ENCODE measurements at places on chromosomes 5 and 9.

GRCh38 chr5:65364907-65365306 is 116.8 kb downstream of the ADAMTS6 start:
- no peak for DNase-seq

GRCh38 chr5:5953584-5954274 is 424.6 kb downstream of the MED10 start:
- DNase-seq = no peak

DNA sequence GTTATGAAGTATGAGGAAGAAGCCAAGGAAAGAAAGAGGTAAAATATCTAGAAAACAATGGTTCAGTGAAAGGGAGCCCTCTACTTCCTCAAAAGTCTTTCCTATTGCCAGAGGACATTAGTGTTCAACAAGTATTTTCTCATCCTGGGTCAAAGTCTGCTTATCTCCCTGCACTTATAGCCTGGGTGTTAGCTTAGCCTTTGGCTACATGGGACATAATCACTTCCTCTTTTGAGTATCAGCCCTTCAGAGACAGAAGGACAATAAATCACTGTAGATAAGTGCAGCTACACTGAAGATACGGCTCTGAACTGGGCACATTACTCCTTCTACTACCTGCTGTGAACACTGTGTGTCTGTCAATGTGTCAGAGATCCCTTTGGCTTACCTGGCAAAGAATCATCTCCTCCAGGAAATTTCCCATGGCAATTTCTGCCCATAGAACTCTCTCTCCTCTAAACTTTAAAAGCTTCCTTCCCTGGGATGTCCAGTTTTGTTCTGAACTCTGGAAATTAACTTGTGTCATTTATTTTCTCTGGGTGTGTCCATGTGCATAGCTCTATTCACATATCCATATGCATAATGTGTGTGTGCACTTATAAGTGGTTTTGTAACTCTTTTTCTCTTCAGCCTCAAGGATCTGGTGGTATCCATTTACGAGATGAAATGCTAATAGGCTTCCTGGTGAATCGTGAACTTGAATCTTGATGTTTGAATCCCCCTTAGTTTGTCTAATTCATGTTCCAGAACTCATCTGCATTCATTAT is 30.0 kb upstream of the RECK start:
- DNase-seq = no peak

- no peak for DNase-seq
These were observed 98.2 kb downstream of the MAP1B start for GRCh38 chr5:72205431-72206009.

DNA sequence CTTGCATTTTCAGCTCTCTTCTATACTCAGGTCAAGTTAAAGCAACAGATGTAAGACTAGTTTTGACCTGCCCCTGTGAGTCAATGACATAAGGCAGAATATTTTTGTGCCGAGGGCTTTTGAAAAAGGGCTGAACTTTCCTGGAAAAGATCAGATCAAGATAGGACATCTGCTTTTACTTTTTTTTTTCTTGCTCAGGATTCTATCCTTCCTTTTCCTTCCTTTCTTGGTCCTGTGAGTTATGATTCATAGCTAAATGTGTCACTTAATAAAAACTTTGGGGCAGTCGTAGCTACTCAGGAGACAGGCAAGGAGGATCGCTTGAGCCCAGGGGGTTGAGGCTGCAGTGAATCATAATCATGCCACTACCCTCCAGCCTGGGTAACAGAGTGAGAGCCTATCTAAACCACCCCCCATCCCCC is 84.3 kb upstream of the BRINP1 start:
- DNase-seq = no peak

- no peak for DNase-seq
These were observed 126.2 kb upstream of the PCA3 start for GRCh38 chr9:76638001-76638400.

- no peak for DNase-seq
These were observed 258.8 kb upstream of the ZNF608 start for GRCh38 chr5:125005266-125005665.

DNA sequence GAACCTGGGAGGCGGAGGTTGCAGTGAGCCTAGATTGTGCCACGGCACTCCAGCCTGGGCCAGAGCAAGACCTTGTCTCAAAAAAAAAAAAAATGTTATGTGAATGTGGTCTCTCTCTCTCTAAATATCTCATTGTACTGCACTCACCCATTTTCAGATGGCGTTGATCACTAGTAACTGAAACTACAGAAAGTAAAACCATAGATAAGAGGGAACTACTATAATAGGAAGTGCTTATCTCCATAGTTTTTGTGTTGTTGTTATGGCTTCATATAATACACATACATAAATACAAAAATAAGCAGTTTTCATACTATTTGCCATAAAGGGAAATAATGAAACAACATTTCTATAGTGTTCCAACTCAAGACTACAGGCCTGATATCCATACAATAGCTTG is 9.1 kb downstream of the IL31RA start:
- DNase-seq = no peak

GRCh38 chr5:142109331-142110045 is 909 bp downstream of the NDFIP1 start:
- DNase-seq = no peak

DNA sequence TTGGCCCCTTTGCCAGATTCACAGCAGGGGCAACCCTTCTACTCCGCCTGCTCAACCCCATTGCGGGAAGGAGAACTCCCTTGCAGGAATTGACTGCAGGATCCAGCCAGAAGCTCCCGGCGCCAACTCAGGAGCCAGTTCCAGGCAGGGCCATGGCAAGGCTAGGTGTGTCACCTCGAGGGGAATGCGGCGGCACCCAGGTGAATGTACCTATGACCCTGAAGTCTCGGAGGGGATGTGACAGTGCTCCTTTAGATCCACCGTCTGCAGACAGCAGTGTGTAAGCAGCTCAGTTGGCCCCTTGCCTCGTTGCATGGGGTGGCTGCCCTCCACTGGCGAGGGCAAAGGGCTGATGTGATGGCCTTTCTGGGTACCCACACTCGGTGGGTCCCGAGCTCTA is 606.6 kb downstream of the ELAVL2 start:
- DNase-seq = no peak

GRCh38 chr5:97192580-97193354 is 9.7 kb upstream of the RIOK2 start:
- DNase-seq = no peak

DNA sequence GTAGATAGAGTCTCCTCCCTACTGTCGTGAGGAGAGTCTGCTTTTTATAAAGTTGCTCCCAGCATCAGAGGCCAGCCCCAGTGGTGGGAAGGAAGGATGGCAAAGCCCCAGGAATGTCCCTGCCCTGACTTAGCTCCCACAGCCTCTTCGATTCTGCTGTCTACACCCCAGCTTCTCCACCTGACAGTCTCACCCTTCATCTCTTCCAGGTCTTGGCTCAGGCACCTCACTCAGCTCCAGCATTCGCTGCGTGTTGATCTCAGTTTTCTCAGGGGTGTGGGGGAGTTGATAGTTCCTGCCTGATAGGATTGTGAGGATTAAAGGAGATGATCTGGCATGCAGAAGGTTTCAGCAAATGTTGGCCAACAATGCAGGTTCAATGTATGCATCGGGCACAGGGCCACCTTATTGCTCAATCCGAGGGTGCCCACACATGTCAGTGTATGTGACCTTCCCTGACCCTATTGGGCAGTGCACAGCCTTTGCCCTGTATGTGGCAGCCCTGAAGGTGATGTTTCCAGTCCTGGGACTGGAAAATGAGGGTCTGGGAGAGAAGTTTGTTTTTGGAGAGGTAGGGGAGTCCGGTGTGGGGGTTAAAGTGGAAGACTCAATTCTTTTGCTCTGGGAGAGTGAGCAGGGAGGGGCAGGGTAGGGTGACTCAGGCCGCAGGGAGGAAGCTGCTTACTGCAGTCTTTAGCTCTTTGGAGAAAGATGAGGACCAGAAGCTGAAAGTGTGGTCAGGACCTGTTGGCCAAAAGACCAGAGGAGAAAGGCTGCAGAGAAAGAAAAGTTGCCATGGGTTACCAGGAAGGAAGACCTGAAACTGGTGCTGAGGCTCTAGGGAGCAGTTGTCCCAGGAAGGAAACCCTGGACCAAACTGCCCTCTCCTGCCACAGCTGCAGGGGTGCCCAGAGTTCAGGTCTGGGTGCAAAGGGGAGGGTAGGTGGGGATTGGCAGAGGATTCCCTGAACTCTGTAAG is 153.2 kb downstream of the MACROH2A1 start:
- no peak for DNase-seq

GRCh38 chr5:76733049-76733417 is 17.1 kb downstream of the F2R start:
- DNase-seq = no peak

GRCh38 chr5:53430618-53431252 is 49.7 kb upstream of the FST start:
- DNase-seq = no peak

DNA sequence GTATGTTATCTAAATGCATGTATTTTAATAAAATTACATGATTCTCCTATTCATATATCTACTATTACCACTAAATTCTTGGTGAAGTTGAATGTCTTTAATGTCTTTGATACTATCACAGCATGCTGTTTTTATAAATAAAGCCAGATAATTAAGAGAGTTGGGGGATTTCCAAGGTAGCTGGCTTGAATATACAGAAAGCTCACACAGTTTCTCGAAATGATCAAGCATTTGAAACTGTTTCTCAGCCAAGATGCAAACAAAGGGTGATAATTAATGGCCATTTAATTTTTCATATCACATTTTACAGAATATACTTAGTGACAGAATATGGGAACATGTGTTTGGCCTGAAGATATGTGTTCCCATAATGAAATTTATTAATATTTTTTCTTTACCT is 145.6 kb upstream of the CDH12 start:
- no peak for DNase-seq

DNA sequence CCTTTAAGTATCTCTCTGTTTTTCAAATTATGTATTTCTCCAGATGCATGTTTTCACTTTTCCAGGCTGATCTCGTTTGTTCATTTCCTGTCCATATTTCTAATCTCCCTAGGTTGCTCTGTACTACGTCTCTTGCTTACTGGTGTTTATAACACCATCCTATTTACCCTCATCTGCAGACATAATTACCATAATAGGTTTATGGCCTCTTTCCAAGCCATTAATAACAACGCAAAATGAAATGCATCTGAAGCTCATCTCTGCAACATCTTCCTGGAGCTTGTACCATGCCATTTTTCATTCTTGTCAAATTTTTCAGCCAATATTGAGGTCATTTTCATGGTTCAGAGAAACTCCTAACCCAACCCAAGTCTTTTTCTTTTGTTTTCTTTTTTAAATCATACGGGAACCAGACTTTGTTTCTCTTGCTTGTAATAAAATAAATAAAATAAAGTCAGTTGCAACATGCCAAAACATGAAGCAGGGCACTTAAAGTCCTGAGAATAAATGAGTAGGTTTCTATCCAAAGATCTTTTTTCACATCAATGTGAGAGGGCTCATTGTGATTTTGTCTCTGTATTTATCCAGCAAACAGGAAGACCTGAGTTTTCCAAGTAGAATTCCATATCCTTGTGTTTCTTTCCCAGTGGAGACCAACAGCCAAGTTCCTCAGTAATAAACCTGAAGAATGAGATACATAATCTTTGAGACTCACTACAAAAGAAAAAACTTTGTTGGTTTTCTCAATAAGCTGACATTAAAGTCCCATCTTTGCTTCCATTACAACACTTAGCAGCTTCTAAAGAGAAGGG is 37.0 kb downstream of the DPYSL3 start:
- no peak for DNase-seq

DNA sequence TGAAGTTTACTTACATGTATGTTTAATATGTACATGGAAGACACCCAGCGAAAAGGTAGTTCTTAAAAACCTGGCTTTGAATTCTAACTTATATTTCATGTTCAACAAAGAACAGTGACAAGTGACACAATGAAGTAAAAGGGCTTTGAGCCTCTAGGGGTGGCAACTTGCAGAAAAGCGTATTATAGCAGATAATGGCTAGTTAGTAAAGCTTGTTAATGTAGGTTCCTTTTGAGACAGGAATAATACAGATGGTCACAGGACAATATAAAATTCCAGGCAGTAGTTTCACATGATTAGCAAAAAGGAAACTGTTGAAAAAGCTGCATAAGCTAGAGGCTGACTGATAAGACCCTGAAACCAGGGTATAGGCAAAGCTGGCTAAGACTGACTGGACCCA is 132.4 kb upstream of the FTMT start:
- DNase-seq = no peak

- DNase-seq = no peak
These were observed 287.9 kb downstream of the ZSWIM6 start for GRCh38 chr5:61619777-61620518.

GRCh38 chr9:23829580-23830475 is 3.8 kb upstream of the ELAVL2 start:
- no peak for DNase-seq

DNA sequence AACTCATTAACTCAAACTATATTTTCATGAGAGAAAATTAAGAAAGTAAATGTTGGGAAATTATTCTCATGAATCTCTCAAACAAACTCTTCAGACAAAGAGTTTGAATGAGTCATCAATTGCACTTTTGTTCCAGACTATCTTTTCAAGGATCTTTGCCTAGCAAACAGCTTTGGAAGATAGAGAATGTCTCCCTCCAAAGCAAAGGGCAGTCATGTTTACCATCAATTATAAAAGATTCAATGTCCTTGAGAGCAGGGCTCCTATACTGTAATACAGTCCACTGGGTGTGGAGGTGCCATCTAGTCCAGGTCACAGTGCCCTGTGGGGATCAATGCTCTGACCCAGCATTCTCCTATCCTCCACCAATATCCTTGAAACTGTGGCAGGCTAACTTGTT is 1429.3 kb downstream of the EFNA5 start:
- DNase-seq = no peak

DNA sequence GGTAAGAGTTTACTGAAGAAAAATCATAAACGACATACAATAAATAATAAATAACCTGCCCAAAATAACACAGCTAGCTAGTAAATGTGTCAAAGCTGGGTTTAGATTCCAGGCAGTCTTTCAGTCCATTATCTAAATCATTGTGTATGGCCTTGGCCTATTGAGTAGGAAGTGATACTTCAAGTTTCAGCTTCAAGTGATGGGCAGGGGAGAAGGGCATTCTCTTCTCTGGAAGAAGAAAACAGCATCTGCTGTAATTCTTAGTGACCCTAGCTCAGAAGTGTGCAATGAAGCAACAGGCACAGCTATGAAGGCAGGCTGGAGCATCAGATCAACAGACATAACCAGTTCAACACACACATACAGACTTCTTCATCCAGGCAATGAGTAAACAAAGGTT is 42.5 kb downstream of the FNIP1 start:
- no peak for DNase-seq

DNA sequence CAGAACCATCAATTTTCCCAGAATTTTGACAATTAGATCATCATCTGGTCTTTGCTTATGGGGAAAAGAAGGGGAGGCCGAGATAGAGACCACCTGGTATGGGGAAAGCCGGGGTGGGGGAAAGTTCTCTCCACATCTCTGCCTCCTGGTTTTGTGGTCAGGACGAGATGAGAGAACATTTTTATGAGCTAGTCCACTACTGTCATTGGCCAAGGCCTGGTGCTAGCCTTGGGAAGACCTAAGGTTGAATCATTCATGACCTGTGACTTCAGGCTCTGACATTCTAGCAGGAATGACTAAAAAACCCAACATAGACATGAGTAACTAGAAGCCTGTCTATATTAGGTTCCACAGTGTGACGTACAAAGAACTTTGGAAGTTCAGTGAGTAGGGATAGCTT is 135.2 kb downstream of the PTTG1 start:
- no peak for DNase-seq

Measured in activated CD8-positive, alpha-beta memory T cell treated with anti-CD3 and anti-CD28 coated beads for 4 hours (primary cell).